ENCODE measurements at places on chromosomes 2 and 18.

DNA sequence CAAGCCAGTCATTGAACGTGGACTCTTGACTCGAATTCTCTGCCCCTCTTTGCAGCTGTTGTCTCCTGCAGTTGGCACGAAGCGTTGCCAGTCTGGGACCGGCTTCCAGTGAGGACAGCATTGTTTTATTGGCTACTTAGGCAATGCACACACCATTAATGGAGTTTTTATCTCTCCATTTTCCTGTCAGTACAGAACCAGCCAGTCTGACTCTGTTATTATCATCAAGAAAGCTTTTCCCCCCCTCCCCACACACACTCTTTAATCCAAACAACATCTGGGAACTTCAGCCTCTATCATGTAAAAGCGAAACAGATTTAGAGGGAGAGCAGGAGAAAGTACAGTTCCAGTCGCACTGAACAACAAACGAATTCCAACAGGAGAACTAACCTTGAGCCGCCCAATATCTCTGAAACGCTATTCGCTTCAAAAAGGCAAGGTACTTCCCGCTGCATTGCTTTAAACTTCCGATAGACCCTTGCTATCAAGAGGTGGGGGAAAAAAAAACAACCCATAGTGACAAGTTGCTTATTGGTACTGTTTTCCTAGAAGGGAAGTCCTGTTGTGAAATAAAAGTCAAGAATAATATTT lies 38.2 kb downstream of the ACVR1 start:
- no peak for DNase-seq

GRCh38 chr2:5590886-5591285 lies 101.3 kb upstream of the SOX11 start:
- DNase-seq, result no peak

- DNase-seq, result no peak
Measured at GRCh38 chr2:136306836-136307235, 188.9 kb upstream of the CXCR4 start.

DNA sequence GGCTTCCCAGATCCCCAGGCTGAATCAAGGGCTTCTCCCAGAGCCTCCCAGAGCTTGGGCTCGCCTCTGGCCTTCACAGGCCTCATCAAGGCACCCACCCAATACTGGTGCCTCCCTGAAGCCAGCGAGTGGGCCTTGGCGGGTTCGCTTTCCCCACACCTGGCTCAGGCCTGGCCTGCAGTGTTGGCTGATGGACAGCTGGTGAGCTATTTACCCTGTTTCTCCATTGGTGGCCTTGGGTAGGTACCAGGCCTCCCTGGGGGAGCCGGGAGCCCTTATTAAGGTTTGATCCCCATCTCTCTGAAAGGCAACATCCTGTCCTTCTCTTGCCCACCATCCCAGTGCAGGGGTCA lies 18.2 kb upstream of the DUSP2 start:
- DNase-seq, result no peak

- DNase-seq, result peak; percentile 64
Measured at GRCh38 chr2:46563186-46563585, 83.8 kb downstream of the TMEM247 start.

GRCh38 chr2:216548901-216549331 lies 50.3 kb downstream of the RPL37A start:
- DNase-seq, result no peak

GRCh38 chr2:150806336-150806735 lies 318.9 kb upstream of the RND3 start:
- no peak for DNase-seq

- DNase-seq, result no peak
Measured at GRCh38 chr2:44686561-44686960, 254.9 kb upstream of the SIX3 start.

GRCh38 chr2:100793982-100794381 lies 26.0 kb upstream of the NPAS2 start:
- DNase-seq, result no peak

GRCh38 chr2:169001116-169001815 lies 29.9 kb downstream of the ABCB11 start:
- no peak for DNase-seq

GRCh38 chr2:185393091-185393490 lies 345.5 kb upstream of the FSIP2 start:
- DNase-seq, result no peak

DNA sequence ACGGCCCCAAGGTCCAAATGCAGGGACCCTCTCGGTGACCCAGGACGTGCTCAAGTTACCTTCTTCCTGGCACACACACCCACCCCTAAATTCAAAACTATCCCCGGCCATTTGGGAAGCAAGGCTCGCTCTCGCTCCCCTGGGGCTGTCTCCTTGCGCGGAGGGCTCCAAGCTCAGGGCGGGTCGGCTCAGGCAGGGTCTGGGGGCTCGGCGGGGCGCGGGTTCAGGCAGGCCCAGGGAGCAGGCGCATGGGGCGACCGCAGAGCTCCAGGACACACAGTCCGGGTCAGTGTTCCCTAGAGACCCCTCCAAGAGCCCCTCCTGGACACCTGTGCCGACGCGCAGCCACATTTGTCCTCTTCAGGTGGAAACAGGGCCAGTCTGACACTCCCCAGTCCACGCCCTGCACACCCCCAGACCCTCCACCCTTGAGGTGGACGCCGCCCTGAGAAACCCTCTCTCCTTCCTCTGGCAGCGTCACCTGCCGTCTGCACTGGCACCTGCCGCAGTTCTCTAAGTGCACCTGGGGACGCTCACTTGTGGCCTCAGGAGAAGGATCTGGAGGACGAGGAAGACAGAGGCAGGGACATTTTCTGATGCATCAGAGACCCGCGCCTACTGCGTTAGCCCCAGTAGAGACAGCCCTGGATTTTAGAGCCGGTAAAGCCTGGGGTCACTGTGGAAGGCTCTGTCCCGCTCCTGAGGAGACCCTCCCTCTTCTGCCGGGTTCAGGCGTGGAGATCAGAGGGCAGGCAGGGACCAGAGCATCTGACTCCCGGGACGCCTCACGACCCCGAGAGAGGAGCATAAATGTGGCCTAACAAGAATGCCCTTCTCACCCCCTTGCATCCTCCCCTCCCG lies 138.8 kb downstream of the TWIST2 start:
- no peak for DNase-seq

GRCh38 chr2:28477645-28478044 lies 18.2 kb upstream of the PLB1 start:
- DNase-seq, result no peak

DNA sequence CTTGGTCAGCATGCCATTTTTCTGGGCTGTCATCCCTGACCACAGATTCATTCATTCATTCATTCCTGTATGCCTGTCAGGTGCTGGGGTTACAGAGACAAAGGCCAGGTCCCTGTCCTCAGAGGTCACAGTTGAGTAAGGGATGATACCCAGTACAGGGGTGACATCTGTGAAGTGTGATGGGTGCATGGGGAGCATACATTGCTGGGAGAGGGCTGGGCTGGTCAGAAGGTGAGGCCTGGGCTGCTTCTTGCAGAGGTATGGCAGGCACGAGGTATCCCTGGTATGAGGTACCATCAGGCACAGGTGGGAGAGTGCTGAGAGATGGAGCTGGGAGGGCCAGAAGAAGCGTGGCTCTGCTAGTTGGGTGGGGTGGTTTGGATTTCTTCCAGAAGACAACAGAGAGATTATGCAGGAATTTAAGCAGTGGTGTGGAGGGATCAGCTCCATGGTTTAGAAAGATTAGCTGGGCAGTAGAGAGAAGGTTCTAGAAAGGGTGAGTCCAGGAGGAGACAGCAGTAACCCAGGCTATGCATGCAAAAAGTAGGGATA lies 181.9 kb upstream of the HAAO start:
- no peak for DNase-seq

- peak; percentile 92 for DNase-seq
Measured at GRCh38 chr2:187547353-187547979, 6.8 kb downstream of the TFPI start.

- no peak for DNase-seq
Measured at GRCh38 chr2:30673127-30673526, 134.1 kb downstream of the CAPN13 start.

DNA sequence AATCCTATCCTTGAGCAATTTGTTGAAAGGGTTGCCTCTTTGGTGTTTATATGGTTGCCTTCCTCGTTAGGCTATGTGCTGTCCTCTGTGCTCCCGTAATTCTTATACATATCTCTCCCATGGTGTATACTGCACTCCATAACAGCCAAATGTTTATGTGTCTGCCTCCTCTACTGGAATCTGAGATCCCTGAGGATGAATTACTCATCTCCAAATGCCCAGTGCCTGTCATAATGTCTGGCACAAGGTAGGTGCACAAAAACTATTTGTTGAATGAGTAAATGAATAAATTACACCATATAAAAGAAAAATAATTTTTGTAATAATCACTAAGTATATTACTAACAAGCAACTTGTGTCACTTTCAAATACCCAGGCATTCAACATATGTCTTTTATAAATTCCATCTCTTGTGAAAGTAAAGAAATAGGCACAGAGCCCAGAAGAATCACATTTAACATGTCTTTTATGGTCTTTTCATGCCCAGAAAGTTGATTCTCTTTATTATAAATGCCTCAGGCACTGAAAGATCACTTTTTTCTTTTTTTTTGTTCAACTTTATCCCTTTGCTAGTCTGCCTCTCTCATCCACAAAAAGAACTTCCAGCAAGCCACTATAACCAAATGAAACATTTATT lies 164.9 kb downstream of the CCDC148 start:
- DNase-seq, result no peak

DNA sequence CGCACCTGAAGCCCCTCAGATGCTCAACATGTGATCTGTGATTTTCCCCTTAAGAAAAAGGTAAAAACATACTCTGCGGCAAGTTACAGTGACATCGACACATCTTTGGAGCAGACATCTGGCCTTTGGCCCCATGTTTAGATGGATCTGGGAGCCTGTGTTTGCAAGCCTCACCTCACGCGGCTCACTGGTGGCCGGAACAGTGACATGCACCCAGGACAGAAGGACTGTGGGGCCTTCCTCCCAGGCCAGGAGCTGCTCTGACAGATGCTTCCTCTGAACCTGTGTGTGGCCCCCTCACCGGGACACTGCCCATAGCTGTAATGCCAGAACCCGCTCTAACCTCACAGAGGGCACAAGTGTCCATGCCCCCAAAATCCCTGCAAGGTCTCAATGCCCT lies 13.1 kb downstream of the PASK start:
- DNase-seq, result no peak

DNA sequence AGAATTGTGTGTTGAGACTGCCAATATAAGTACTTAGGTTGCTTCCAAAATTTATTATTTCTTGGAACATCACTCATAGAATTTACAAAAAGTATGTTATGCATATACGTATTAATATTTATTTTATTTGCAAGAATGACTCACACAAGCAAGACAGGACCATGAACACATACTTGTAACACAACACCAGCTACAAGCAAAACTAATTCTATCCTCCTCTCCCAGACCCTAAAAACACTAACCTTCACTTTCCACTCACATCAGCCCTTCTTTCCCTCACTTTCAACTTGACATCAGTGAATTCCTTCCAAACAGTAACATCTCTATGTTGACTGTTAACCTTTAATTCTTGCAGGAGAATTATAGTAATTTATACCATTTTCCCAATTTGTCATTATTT lies 24.3 kb downstream of the OSBPL1A start:
- no peak for DNase-seq

GRCh38 chr18:61694236-61694635 lies 198.6 kb downstream of the RNF152 start:
- no peak for DNase-seq

DNA sequence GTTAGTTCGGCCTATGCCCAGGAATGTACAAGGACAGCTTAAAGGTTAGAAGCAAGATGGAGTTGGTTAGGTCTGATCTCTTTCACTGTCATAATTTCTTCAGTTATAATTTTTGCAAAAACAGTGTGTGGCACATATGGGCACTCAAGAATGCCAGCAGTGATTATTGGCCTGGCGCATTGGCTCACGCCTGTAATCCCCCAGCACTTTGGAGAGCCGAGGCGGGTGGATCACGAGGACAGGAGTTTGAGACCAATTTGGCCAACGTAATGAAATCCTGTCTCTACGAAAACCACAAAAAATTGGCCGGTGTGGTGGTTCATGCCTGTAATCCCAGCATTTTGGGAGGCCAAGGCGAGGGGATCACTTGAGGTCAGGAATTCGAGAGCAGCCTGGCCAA lies 75.7 kb upstream of the MSH2 start:
- DNase-seq, result no peak

DNA sequence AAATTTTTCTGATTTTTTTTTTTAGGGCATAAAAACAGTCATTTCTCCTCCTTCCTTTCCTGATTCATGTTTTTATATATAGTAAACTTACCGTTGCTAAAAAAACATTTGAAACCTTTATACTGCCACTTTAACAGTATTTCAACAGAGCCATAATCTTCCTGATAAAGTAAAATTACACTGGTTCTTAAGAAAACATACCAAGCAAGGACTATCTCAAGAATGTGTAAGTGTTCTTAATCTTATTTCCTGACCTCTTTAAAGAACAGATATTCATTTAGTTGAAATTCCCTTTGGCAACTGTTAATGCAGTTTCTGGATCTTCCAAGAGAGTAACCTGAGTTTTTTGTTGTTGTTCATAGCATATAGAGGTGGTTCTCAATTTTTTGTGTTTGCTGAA lies 26.6 kb upstream of the COLEC12 start:
- no peak for DNase-seq

DNA sequence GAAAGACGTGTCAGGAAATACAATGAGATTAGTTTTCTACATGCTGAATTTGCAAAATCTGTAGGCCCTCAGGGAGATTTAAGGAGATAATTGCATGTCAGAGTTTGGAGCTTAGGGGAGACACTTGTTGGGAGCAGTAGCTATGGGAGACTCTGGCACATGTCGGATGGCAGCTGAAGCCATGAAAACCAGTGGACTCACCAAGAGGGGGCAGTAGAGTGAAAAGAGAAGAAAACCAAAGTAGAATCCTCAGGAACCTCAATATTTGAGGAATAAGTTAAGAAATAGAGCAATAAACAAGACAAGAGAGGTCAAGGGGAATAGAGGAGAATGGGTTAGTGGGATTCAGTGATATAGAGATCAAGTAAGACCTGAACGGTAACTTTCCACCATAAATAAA lies 24.8 kb downstream of the RUFY4 start:
- DNase-seq, result no peak

- no peak for DNase-seq
Measured at GRCh38 chr2:164937864-164938401, 17.4 kb downstream of the SLC38A11 start.

DNA sequence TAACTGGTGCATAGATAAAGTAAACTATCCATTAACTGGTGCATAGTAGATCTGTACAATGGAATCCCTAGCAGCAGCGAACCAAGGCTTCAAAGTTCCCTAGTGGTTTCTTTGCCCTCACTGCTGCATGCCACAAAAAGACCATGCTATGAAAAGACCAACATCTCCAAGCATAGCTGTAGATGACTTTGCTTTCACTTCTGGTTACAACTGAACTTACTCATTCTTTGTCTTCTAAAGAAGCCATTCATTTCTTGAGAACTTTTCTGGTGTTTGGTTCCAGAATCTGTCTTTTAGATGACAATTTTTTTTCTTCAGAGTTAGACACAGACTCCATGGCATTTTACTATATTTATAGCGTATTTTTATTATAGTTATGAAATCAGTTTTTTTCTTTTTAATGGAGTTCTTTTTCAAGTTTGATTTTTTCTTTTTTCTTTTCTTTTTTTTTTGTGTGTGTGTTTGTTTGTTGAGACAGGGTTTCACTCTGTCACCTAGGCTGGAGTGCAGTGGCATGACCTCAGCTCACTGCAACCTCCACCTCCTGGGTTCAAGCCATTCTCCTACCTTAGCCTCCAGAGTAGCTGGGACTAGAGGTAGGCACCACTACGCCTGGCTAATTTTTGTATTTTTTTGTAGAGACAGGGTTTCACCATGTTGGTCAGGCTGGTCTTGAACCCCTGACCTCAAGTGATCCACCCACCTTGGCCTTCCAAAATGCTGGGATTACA lies 63.6 kb downstream of the SLC35F5 start:
- peak; percentile 74 for DNase-seq

- DNase-seq, result peak; percentile 4
Measured at GRCh38 chr2:88220718-88221117, 50.6 kb downstream of the THNSL2 start.

- no peak for DNase-seq
Measured at GRCh38 chr18:59624369-59624765, 72.9 kb downstream of the CCBE1 start.
